ENCODE measurements at places on chromosomes 3 and 15.

DNA sequence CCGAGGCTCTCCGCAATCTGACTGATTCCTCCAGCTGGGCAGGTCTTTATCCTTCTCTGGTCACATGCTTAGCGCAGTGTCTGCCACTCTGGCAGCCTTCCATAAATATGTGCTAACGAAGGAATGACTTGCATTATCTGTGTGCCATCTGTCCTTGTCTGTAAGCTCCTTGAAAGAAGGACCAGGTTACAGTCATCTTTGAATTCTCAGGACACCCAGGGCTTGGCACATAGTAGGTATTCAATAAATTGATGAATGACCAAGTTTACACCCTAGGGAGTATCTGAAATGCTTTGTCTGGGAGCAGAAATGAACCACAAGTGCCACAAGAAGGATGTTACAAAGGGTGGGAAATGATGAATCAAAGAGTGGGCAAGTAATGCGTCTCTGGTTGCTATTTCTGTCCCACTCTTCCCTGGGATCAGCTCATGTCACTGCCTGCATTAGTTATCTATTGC is 16.5 kb upstream of the FAM3D start:
- peak; percentile 23 for DNase-seq

DNA sequence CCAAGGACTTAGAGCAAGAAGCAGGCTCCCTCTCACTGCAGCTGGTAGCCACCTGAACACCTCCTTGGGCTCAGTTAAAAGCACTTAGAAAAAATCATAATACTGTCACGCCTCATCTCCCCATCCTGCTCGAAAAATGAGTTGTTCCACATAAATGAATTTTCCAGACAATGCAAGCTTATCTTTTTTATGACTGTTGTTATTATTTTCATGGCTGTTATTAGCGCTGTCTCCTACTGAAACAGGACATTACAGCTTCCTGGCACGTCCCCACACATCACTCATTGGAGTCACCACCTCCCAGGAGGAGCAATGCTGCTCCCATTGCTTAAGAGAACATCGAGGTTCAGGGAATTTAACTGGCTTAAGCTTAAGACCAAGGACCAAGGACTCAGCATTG is 26.5 kb downstream of the CCDC33 start:
- no peak for DNase-seq

GRCh38 chr3:142318331-142318730 is 92.9 kb upstream of the GK5 start:
- peak; percentile 5 for DNase-seq

DNA sequence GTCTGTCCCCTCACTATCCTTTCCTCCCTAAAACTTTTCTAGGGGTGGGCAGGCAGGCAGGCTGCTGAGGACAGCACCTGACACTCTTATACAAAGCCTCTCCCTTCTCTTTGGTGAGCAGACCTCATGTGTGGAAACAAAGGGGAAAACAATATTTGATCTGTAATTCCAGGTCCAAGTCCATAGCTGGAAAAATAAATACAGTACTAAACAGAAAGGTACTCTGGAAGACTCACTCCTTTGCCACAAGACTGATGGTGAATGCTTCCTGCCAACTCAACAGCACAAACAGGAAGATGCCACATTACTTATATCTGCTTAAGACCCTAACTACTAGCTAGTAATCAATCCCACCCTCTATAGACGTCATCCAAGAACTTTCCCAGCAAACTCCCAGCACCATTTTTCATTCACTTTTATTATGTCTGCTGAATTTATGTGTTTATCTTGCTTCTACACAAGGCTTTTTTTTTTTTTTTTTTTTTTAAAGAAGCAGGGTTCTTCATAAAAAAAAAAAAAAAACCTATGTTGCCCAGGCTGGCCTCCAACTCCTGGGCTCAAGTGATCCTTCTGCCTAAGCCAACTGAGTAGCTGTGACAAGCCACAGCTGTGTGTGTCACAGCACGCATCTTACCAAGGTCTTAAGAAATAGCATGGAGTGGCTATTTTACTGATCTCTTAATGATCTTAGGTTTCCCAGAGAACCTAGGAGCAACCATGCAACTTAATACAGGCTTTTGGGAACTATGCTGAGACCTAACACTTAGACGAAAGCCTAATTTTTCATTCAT is 44.2 kb upstream of the CSPG5 start:
- DNase-seq: no peak

- DNase-seq: no peak
These were observed 421.4 kb downstream of the SHQ1 start for GRCh38 chr3:72426618-72427397.

- DNase-seq: peak; percentile 64
These were observed 1.4 kb downstream of the CEMIP start for GRCh38 chr15:80780416-80781221.

- no peak for DNase-seq
These were observed 30.5 kb downstream of the ANP32A start for GRCh38 chr15:68790242-68790575.

GRCh38 chr3:13822042-13822441 is 57.8 kb downstream of the WNT7A start:
- no peak for DNase-seq

DNA sequence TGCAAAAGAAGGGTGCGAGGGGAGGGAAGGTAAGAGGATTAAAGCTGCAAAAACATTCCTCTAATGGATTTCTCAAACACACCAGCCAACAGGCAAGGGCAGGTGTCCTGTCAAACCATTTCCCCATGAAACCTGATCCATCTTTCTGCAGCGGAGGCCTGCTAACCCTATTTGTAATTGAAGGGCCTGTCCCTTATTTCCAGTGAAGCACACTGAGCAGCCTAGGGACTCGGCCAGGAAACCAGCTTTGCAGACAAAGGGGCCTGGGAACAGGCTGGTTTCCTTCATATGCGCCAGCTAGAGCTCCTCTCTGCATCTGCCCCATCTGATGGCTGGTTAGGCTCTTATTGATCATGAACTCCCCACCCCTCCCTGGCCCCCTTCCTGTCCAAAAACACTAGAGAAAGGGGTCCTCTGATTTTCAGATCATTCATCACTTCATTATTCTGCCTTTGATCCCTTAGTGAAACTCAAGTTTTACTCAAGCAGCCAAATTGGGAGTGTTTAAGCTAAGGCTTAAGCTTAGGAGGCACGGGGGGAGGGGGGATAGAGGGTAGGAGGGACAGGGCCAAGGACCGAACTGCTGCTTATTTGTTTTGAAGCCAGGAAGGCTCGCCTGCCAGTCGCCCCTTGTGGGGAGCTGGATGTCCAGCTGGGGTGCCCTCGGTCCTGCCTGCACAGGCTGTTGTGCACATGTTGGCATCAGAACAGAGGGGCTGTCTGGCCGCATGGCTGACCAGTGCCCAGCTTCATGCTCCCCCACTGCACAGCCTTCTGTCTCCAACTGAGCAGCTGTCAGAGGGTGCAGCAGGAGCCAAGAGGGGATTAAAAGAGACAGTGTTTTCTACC is 53.1 kb downstream of the BOC start:
- no peak for DNase-seq

DNA sequence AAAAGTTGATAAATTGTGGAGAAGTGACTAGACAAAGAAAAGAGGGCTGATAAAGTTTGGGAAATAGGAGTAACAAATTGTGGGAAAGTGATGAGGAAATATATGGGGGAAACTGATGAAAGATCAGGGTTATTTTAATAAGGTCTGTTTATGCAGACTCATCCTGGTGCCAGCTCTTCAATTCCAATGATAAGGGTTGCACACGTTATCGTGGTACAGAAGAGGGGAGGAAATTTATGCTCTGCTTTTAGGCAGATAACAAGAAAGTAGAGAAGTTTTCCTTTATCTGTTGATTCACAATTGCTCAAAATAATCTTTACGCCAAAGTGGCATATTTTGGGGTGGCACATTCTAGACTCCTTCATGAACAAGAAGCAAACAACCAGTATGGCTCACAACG is 32.1 kb upstream of the LIPC start:
- no peak for DNase-seq

GRCh38 chr3:188673646-188674186 is 498.1 kb upstream of the TPRG1 start:
- peak; percentile 87 for DNase-seq
